Hematopoietic multipotent progenitor cell treated with erythropoietin and hydrocortisone succinate and interleukin-3 and kit ligand, for 4 days (in vitro differentiated cells): ENCODE measurements at places on chromosomes 11 and 22.

DNA sequence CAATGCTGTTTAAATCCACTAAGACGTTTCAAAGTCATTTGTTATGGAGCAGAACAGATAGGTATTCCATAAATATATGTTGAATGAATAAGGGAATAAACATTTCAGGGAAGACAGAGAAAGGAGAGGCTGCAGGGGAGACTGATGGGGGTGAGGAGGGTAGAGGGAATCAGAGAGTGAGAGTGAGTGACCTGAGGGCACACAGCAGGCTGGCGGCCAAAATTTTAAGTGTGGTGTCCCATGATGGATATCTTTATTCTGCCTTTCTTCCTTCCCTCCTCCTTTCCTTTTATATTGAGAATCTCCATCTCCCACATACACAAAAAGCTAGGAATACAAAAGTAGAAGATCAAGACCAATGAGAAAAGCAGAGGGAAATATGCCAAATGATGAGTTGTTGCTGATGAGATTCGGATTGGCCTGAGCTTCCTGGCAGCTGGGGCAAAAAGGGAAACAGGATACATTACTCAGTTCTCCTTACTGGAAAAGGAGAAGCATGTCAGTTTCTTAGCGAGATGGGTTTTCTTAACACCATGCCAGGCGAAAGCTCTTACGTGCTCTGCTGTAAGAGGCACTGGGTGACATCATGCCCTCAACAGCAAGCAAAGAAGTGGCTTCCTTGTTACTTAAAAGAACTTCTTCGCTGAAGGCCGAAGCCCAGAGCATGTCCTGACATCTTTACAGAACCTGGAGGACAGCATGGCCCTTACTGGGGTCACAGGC, 11.2 kb upstream of the CYTH4 start:
- peak; percentile 46 for DNase-seq

DNA sequence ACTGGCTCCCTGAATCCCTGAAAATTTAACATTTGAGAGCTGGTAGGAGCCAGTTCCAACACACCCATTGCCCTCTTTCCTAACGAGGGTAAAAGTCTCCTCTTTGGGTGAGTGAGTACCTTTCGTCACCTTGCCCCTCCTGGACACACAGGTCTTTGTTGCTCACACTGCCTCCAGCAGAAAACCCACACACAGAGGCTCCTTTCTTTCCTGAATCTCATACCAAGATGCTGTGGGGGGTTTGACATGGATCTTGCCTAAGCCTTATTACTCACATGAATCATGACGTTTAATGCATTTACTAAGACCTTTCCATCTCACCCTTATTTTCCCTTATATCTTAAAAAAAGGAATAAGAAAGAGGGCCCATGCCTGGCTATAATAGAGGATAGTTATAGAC, 53.0 kb downstream of the PARVA start:
- DNase-seq, result no peak

- DNase-seq, result peak; percentile 81
Observed at GRCh38 chr11:61814247-61814957, 2.4 kb downstream of the FADS1 start.

DNA sequence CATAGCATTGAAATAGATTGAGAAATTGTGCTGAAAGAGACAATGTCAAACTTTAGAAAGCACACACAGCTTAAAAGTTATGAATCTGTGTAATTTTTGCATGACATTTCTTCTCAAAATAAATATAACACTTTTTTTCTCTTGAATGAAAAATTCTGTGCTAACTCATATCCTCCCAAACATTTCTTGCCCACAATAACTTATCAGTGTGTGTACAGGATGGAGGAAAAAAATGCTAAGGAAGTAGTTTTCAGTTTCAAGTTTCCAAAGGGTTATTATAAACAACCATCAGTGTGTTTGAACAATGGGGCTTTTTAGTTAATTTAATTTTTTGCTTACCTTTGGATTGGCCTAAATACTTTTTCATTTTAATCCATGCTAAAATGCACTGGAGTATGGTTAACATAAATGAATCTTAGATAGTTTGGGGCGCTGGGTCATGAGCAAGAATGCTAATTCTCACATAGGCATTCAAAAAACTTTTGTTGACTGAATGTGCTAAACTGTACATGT, 82.9 kb upstream of the ARHGAP20 start:
- peak; percentile 67 for DNase-seq

DNA sequence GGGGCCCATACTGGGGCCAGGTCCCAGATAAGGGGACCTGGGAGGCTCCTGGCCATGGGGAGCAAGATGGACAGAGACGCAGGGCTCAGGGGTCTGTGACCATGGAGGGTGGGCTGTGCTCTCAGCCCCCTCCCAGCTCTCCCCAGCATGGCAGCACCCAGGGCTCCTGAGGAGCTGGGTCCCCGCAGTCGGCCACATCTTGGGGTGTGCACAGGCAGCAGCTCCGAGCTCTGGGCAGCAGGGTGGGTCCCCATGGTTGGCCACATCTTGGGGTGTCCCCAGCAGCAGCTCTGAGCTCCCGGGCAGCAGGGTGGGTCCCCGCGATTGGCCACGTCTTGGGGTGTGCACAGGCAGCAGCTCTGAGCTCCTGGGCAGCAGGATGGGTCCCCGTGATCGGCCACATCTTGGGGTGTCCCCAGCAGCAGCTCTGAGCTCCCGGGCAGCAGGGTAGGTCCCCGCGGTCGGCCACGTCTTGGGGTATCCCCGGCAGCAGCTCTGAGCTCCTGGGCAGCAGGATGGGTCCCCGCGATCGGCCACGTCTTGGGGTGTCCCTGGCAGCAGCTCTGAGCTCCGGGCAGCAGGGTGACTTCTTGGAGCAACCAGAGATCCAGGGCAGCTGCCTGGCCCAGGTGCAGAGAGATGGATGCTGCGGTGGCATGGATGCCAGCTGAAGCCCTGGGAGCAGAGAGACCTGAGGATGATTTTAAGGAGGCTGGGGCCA, 18.3 kb upstream of the MUC5B start:
- no peak for DNase-seq
